ENCODE measurements at places on chromosomes 2 and 18.

DNA sequence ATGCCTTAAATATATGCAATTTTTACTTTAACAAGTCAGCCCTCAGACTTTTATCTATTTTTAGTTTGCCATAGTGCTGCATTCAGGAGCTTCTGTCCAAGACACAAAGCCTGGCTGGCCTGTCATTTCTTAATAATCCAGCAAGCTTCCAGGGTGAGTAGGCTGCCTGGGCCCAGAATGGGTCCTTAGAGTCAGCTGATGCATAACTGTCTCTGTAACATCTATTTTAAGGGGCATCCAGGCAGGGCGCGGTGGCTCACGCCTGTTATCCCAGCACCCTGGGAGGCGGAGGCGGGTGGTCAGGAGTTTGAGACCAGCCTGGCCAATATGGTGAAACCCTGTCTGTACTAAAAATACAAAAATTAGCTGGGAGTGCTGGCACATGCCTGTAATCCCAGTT, 11.8 kb upstream of the GNLY start:
- no peak for DNase-seq

DNA sequence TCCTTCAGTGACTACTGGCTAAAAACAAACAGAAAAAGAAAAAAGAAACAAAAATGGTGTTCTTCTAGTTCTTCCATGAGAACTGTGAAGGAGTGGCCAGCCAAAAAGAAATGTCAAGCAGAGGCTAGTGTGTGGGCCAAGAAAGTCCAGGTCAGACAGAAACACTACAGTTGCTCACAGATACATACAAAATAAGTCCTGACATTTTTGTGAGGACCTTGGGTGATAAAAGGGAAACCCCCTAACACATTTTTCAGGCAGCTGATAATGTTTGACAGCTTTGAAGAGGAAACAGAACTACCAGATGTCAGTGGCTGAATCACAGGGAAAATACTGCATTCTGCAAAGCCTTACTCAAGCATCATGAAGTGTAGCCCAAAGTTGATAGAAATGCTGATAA, 28.1 kb downstream of the ARHGAP25 start:
- DNase-seq, result no peak

DNA sequence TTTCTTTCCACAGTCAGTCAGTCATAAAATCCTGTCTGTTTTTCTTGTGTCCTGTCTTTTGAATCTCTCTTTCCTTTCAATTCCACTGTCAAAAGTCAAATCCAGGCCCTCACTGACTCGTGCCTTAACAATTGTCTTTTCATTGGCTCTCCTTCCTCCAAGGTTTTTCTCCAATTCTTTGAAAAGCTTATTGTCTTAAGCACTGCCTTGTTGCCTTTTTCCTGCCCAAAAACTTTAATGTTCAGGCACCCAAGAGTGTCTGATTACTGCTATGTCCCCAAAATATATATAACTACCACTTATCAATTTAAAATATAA, 13.9 kb upstream of the SULT1C4 start:
- DNase-seq, result no peak

DNA sequence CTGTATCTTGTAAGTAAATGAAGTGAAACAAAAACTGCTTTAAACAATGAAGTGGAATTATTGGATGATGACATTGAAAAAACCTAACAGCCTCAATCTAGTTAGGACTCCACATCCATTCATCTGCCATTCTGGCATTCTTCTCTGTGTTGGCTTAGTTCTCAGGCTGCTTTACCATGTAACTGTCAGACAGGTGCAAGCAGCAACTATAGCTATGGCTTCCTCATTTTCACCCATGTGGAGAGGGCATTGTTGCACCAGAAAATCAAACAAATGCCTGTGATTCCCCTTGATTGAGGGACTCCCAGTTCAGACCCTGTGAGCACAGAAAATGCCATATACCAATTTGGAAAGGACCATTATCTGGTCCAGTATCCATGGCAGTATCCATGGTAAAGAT, 129.5 kb upstream of the NYAP2 start:
- no peak for DNase-seq

GRCh38 chr2:85662899-85663593, 5.0 kb downstream of the SFTPB start:
- no peak for DNase-seq

- no peak for DNase-seq
Measured at GRCh38 chr2:205989271-205990071, 96.5 kb downstream of the INO80D start.

GRCh38 chr18:47893939-47894699, 36.3 kb downstream of the SMAD2 start:
- DNase-seq, result no peak

- DNase-seq, result no peak
Measured at GRCh38 chr2:241540401-241540770, 18.2 kb upstream of the BOK start.

GRCh38 chr2:36393738-36394256, 38.2 kb downstream of the CRIM1 start:
- no peak for DNase-seq

GRCh38 chr2:19114754-19115231, 243.6 kb downstream of the OSR1 start:
- DNase-seq, result no peak

GRCh38 chr18:45061359-45061758, 380.7 kb downstream of the SETBP1 start:
- no peak for DNase-seq

DNA sequence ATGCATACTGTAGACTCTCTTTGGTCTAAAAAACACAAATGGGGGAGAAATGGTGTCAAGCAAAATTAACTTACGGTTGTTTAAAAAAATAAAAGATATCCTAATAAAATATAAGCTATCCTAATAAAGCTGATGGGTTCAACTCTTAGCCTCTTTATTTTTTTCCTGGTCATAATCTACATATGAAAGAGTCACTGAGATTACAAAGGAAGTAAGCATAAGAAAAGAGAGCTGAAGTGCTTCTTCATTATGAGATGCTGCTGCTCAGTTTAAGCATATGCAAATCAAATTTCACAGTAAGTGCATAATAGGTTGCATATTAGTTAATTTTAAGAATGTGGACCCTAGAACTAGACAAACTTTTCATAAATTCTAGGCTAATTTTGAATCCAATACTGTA, 59.9 kb upstream of the DNER start:
- no peak for DNase-seq

- DNase-seq, result no peak
Measured at GRCh38 chr2:26758790-26759321, 5.2 kb upstream of the SLC35F6 start.

- DNase-seq, result no peak
Measured at GRCh38 chr2:181459621-181460021, 2.4 kb downstream of the ITGA4 start.

DNA sequence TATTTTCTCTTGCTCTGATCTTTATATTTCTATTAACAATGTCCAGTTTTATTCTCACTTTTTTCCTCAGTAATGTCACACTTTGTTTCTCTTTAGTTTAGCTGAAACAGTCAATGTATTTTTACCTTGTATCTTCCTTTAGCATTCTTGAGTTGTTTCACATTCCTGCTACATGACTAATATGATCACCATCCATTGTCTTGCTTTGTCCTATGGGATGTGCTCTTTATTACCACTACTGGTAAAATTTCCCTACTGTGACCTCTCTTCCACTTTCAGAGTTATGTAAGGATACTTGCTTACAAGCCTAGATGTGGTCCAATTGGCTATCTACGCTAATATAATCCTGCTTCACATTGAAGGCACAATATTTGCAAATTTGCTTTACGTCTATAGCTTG, 457.9 kb downstream of the PIK3C3 start:
- no peak for DNase-seq

DNA sequence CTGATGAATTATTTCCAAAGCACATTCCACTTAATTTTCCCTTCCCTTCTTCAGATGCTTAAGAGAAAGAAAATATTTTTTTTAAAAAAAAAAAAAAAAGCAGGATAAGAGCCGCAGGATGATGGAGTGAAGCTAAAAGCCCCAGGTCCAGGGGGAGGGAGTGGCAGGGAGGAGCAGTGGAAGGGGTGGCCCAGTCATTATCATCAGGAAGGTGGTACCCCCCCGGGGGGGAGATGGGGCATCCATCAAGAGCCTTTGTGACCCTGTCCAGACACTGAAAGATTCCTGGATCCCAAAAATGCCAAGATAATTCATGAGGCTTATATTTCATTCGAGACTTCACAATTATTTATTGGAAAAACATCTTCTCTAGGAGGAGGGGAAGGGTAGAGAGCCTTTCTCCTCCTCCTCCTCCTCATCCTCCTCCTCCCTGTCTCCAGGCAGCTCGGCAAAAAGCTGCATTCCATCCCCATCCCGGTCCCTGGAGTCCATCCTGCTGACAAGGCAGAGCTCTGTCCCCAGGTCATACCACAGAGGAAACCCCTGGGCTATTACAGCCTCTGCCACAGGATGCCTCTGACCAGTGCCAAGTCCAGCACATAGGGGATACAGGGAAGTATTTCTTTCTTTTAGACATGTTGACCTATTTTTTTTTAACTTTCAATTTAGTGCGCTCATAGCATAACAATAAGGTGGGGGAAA, 125.3 kb downstream of the TWIST2 start:
- DNase-seq, result no peak

GRCh38 chr2:227296671-227297405, 28.2 kb upstream of the MFF start:
- DNase-seq, result no peak

- no peak for DNase-seq
Measured at GRCh38 chr2:115484486-115484885, 1042.0 kb downstream of the DPP10 start.

DNA sequence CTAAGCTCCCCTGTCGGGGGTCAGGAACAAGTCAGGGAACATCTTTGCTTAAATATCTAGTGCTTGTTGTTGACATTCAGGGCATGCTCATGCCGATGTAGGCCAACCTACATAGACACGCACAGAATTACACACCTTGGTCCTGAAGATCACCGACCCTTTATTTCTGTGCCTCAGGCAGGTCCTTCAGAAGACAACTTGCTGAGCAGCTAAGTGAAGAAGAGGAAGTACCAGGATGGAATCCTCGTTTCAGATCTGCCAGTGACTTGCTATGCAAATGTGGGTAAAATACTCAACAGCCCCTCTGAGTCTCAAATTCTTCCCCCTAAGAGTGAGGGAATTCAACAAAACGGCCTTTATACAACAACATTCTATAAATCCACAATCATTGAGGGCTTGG, 494.7 kb downstream of the BCL11A start:
- no peak for DNase-seq

DNA sequence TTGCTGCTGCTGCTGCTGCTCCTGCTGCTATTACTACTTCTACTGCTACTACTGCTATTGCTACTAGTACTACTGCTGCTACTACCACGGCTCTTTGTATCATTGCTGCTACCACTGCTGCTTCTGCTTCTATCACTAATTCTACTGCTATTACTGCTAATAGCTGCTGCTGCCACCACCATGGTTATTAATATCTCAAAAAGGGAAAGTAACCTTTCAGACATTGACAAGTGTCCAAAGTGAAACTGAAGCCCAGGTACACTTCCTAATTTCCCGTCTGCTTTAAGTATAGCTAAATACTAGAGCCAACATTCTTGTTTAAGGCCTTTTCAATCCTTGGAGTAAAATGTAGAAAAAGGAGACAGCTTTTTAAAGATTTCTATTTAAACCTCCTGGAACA, 45.4 kb upstream of the EHBP1 start:
- no peak for DNase-seq

DNA sequence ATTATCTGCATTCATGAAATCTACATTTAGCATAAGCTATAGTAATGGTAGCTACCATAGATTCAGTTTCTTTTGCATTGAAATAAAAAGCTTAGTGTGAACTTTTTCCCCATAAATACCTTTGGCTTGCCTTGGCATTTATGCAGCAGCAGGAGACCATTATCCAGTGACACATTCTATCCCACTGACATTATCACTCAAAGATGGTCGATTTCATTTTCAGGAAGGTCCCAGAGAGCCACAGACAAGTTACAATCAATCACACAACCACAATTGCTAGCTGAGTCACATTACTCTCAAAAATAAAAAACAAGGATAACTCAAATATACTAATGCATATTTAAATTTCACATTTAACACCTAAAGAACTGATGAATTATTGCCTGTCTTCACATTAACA, 512.7 kb upstream of the CDH2 start:
- DNase-seq, result no peak

DNA sequence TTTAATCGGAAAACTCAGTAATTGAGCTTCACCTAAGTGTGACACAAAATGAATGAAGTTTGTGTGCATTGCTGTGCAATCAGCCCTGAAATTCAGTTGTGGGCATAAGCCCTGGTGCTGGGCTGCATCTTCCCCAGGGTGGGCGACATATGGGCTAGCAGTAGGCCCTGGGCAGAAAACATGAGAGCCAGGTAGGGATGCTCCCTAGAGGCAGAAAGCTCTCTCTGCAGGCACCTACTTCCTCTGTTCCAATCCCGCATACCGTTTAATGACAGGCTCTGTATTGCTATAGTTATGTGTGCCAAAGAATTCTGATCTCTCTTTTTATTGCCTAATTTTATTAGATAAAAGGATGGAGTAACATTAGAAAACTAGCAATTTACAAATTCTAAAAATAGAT, 456.7 kb downstream of the NRXN1 start:
- peak; percentile 24 for DNase-seq

- DNase-seq, result no peak
Measured at GRCh38 chr18:54222922-54223567, 1.4 kb downstream of the MBD2 start.

GRCh38 chr2:12456293-12457106, 260.2 kb upstream of the TRIB2 start:
- DNase-seq, result no peak

DNA sequence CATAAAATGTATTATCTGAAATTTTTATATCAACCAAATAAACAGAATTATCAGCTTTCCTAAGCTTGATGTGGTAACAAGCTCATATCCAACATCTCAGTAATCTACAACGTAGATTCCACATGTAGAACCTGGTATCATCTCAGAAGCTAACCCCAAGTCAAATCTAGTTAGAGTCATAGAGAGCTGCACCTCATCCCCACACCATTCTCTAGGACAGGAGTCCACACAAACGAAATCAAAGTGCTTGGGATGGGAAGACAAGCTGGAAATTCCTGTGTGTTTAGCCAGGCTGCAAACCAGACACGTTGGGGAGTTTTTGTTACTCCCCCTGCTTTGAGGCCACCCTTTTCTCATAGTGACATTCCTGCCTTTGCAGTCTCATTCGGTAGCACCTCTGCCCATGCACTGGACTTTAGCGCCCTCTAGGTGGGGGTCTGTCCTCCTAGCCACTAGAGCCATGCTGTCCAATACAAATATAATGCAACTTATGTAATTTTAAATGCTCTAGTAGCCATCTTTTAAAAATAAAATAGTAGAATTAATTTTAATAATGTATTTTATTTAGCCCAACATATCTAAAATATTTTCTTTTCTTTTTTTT, 28.1 kb upstream of the SATB2 start:
- peak; percentile 66 for DNase-seq

GRCh38 chr2:41194230-41194629, 742.3 kb upstream of the SLC8A1 start:
- DNase-seq, result peak; percentile 14

- no peak for DNase-seq
Measured at GRCh38 chr2:146730882-146731281, 1113.9 kb upstream of the ACVR2A start.

DNA sequence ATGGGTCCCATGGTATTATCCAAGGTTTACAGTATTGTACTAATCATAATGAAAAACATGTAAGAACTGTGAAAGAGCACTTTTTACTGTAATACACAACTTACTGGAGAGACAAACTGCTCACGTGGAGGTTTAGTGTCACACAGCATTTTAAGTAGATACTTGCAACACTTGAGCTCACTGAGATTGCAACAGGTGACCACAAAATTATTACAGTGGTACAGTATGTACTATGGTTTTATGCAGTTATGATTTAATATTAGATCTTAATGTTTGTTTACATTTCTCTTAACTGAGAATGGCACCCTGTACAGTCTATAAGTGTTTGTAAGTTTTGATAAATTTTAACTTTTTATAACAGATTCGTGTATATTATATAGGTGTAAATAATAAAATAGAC, 118.6 kb upstream of the SKOR2 start:
- DNase-seq, result no peak

All from D341Med (cell line).